Right ventricle myocardium inferior (tissue), 1 donor: ENCODE measurements at places on chromosomes 5 and 9. TPM values are rescaled to one million over a fixed set of nuclear protein-coding genes. Genes with fewer than 3 reads are reported as not detected.

DNA sequence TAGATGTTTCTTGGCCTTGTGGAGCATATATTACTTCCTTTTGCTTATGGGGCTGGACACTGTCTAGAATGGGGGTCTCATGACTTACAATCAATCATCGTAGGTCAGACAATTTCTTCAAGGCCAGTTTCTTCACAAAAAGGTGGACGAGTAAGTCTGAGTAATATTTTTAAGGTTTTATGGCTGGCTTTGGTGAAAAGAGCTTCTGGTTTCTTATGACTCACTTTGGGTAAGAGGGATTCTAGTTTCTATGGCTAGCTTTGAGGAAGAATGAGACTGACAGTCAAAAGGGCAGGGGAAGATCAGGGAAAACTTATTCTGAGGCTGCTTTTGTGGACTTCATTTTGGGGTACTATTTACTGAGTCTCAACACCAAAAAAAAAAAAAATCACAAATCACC lies 2067.2 kb upstream of the C9orf72 start:
- no peak for DNase-seq

DNA sequence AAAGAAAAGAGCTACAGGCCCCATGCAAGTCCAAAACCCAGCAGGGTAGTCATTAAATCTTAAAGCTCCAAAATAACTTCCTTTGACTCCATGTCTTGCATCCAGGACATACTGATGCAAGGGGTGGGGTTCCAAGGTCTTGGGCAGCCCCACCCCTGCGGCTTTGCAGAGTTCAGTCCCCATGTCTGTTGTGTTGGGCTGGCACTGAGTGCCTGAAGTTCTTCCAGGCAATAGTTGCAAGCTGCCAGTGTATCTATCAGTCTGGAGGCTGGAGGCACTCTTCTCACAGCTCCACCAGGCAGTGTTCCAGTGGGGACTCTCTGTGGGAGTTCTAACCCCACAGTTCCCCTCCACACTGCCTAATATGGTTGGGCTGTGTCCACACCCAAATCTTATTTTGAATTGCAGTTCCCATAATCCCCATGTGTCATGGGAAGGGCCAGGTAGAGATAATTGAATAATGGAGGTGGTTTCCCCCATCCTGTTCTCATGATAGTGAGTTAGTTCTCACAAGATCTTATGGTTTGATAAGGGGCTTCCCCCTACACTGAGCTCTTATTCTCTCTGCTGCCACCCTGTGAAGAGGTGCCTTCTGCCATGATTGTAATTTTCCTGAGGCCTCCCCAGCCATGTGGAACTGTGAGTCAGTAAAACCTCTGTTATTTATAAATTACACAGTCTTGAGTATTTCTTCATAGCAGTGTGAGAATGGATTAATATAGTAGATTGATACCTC lies 237.5 kb upstream of the ADRA1B start:
- no peak for DNase-seq

DNA sequence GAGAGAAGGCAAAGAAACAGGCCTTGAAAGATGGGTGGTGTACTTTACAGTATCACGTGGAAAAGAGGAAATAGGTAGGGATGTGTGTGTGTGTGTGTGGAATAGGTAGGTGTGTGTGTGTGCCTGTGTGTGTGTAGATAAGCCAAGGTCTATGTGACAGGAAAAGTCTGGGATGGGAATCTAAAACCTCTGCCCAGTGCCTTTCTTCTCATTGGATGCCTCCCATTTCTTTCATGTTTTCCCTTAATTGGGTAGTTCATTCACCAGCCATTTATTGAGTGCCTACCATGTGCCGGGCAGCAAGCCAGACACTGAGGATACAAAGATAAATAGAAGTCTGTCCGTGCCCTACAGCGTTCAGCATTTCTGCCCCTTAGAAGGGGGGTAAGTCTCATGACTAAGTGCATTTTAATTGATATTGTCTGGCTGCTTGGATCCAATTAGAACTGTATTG lies 1.0 kb downstream of the URM1 start:
- no peak for DNase-seq

- DNase-seq: no peak
These were observed 63.2 kb downstream of the ACER2 start for GRCh38 chr9:19471737-19472648.

The RHOBTB3 gene
- 76.5 TPM for total RNA-seq

The SAPCD2 gene
- 0.22 TPM for total RNA-seq

The SLCO6A1 gene
- total RNA-seq: not detected

The CER1 gene
- not detected for total RNA-seq

The GHR gene
- total RNA-seq: 14.7 TPM
